ENCODE measurements at places on chromosomes 16 and 17. TPM values are rescaled to one million over a fixed set of nuclear protein-coding genes. Genes with fewer than 3 reads are reported as not detected.

TMEM204 gene
- 6.2 TPM for total RNA-seq

RNF222 gene
- 3.3 TPM for total RNA-seq

HSD11B2 gene
- 7.5 TPM for total RNA-seq

ABCA3 gene
- 3.5 TPM for total RNA-seq

TLCD1 gene
- total RNA-seq, result 1.9 TPM

ABCA10 gene
- 28.8 TPM for total RNA-seq

CYGB gene
- total RNA-seq, result 6.9 TPM

TBC1D3 gene
- not detected for total RNA-seq

SLC5A11 gene
- not detected for total RNA-seq

RPRML gene
- total RNA-seq, result not detected

CTRB2 gene
- not detected for total RNA-seq

ARHGAP44 gene
- 5.7 TPM for total RNA-seq

DNA sequence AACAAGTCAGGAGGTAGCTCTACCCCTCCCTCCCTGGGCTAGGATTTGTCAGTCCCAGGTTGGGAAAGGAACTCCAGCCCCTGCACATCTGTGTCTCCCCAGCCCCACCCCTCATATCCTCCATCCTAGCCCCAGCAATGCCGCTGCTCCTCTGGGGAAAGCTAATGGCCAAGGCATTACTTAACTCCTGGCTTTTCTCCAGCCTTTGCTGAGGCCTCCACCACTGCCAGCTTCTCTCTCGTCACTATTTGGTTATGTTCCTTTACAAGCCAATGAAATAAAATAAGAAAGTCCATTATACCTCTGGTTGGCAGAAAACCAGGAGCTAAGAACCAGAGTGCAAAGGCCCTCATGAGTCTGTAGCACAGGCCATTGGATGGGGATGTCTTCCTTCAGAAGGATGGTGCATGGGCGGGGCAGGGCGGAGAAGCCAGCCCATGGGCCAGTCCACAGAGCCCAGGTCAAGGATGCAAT is 171.0 kb downstream of the CCDC182 start:
- no peak for DNase-seq

GRCh38 chr17:7418472-7419152 is 1.5 kb upstream of the SPEM1 start:
- no peak for DNase-seq

DNA sequence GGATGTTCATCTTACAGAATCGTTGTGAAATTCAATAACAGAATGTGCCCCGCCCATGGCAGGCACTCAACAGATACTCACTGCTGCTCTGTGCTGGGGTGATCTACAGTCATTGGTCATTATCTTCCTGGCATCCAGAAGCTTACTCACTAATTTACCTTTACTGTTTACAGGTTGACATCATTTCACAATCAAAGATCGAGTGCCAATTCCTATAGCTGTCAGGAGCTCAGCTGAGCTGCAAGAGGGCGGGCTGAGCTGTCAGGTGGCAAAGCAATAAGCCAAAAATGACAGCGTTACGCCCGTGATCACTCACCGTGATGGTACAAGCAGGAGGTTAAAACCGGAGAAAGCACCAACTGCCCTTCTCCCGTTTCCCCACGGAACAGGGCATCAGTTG is 51.2 kb downstream of the LITAF start:
- no peak for DNase-seq

- DNase-seq, result no peak
Observed at GRCh38 chr16:31452631-31453106, 6.6 kb upstream of the ARMC5 start.

DNA sequence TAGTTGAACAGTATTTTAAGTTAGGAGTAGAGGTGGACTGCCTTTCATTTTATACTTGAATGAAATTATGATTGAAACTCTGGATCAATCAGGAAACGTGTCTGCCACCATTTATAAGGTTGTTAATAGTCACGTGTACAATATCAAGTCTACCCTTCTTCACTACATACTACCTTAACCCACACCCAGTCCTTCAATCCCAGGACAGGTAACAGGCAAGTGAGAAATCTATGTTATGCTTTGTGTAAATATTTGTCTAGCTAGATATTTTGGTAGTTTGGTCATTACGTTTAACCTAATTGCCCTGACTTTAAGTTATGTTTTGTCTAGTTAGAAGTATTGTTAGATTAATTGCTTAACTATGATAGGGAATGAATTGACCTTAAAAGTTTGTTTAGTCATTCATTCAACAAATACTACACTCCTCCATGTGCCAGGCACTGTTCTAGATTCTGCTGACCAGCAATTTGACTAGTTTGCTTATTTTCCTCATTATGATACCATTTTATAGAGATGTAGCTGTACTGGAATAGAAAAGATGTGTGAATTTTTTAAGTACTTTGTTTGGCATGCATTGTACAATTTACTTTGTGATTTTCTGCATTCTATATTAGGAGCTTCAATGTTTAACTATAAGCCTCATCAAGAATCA is 72.0 kb downstream of the NQO1 start:
- DNase-seq, result no peak

DNA sequence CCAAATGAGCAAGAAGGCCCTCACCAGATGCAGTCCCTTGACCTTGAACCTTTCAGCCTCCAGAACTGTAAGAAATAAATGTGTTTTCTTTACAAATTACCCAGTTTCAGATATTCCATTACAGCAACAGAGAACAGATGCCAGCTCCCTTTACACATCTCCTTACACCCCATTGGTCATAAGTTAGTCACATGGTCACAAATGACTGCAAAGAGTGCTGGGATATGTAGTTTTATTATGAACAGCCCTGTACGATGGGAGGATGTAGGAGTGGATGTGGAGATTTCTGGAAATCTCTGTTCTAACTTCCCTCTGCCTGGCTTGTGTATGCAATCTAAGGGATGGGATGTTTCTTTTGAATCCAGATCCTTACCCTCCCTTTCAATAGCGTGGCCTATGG is 13.3 kb upstream of the RPL38 start:
- DNase-seq, result peak; percentile 55

DNA sequence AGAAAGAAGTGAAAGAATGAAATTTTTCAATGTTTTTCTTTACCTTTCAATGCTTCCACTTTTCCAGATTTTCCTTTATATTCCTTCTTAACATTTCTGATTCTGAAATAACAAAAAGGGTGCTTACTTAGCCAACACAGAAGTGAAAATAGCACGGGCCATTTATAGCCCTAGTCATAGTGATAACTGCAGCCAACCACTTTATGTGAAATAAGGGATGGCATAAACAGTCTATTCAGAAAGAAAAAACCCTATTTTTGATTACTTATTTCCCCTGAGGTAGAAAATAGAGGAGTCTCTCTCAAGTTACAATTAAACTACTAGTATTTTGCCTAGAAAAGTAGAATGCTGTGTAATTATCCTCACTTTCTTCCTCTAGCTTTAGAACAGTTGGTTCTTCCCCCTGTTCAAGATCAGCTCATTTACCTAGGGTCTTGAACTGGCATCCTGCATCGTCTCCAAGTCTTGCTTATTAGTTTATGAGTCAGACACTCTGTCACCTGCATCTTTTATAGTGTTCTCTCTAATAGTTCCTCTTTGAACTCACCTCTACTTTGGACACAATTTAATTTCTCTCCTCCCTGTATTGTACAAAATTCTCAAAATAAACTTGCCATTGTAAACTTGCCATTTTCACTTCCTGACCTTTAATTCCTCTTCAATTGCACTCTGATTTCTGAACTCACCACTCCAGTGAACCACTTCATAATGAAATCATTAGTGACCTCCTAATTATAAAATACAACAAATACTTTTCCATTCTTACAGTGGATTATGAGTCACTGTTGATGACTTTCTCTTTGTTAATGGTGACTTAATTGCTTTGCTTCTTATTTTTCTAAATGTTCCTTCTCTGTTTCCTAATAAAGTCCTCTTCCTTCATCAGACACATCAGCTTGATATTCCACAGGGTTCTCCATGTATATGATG is 23.6 kb downstream of the ABCA6 start:
- DNase-seq, result no peak

- no peak for DNase-seq
Observed at GRCh38 chr16:68296693-68297092, 14.1 kb downstream of the SLC7A6OS start.

DNA sequence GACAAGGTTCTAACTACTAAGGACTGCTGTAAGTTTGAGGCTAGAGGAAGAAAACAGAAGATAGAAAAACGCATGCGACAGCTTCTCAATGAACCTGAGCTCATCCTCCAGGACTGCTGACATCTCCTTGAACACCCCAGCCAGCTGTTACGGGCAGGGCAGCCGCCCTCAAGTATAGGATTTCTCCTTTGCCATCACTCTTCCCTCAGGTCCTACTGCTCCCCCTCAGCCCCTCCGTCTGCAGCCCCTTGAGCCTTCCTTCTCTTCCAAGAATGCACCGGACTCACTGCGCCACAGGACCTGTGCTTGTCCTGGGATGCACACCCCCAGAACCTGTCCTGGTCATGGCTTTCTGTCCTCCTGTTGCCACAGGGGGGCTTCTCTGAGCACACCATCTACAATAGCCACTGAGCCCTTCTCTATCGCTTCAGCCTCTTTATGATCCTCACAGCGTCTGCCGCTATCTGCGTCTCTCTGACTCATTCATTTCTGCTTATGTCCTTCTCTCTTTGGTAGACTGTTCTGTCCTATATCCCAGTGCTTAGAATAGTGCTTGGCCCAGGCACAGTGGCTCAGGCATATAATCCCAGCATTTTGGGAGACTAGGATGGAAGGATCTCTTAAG is 15.7 kb upstream of the XYLT2 start:
- DNase-seq, result no peak

DNA sequence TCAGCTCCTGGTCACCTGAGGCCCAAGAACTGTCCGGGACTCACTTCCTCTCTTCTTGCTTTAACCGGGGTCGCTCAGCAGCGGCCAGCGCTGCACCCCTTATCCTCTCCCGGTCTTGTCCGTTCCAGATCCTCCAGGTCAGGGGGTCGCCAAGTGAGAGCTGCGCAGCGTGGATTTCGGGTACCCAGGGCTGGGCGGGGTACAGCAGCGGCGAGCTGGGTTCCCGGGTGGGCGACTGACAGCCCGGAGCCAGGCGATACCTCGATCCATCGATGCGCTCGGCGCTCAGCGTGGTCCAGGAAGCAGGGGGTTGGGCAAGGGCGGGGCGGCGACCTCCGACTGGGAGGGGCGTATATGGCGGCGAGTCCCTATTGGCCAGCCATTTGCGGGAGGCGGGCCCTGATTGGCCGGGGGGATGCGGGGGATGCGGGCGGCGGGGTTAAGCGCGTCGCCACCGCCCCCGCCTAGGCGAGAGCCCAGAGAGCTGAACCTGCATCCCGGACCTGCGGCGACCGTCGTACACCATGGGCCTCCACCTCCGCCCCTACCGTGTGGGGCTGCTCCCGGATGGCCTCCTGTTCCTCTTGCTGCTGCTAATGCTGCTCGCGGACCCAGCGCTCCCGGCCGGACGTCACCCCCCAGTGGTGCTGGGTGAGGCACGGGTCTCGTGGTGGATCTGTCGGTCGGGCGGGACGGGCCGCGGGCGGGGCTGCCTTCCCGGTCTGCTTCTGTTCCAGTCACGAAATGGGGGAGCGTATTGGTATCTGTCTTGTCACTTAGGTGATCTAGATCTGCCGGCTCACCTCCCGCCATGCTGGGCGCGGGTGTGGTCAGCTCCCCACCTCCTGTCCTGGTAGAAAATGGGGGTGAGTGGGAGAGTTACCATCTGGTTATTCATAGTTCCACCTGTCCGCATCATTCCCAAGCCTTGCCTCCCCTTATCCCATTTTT is at the start of gene PLA2G15:
Gene PLA2G15 (plus strand): TSS at position 471 of the 951 bp plus-strand sequence. CDS start 54 bp downstream, at position 525.
- peak; percentile 88 for DNase-seq

DNA sequence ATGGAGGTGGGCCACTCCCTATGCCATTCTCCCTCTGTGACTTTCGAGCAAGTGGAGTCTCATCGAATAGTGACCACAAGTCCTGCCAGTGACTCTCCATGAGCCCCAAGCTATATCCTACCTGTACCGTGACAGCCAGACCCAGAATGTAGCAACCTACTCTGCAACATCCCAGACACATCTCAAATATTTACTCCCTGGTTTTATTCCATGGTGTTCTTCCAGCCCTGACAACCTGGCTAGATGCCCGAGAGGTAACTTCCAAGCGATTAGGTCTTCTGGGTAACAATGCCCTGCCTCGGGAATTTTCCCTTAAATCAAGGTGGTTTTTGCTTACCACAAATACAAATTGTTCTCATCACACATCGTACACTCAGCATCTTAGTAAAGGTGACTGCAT is 211.7 kb downstream of the ZFHX3 start:
- DNase-seq, result no peak

GRCh38 chr17:48162946-48163506 is 55.5 kb downstream of the SNX11 start:
- no peak for DNase-seq

DNA sequence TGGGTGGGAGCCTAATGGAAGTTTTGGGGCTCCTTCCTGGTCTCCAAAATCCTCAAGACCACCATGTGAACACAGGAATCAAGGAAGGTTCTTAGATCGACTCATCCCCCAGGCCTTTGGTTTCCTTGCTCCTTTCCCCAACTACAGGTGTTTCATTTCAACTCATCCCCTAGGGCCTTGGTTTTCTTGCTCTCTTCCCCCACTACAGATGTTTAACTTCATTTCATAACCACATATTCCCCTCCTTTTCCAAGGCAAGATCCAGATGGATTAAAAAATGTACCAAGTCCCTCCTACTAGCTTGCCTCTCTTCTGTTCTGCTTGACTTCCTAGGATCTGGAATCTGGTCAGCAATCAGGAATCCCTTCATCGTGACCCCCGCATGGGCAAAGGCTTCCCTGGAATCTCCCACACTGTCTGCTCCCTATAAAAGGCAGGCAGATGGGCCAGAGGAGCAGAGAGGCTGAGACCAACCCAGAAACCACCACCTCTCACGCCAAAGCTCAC is at the start of gene CCL11:
Gene CCL11 (plus strand): TSS at position 457 of the 507 bp plus-strand sequence. CDS start 67 bp downstream, outside the sequence.
- no peak for DNase-seq

DNA sequence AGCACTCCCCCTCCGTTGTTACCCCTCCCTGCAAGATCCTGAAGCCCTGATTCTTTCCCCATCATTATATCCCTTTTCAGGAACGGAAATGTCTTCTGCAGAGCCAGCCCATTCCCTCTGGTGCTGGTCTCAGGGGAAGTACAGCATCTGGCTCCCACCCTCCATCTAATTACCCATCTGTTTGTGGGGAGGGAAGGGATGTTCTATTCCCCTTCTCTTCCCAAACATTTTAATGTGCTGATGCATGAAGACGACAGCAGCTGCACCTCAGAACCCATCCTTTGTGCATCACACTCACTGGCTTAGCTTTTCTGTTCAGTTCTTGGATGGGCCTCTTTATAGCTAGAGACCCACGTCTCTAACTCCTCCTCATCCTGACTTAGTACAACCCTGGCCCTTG is 367.2 kb downstream of the CDH13 start:
- peak; percentile 41 for DNase-seq
